Hippocampal formation (tissue), 2 donors: ENCODE measurements at places on chromosomes 11 and 22.

DNA sequence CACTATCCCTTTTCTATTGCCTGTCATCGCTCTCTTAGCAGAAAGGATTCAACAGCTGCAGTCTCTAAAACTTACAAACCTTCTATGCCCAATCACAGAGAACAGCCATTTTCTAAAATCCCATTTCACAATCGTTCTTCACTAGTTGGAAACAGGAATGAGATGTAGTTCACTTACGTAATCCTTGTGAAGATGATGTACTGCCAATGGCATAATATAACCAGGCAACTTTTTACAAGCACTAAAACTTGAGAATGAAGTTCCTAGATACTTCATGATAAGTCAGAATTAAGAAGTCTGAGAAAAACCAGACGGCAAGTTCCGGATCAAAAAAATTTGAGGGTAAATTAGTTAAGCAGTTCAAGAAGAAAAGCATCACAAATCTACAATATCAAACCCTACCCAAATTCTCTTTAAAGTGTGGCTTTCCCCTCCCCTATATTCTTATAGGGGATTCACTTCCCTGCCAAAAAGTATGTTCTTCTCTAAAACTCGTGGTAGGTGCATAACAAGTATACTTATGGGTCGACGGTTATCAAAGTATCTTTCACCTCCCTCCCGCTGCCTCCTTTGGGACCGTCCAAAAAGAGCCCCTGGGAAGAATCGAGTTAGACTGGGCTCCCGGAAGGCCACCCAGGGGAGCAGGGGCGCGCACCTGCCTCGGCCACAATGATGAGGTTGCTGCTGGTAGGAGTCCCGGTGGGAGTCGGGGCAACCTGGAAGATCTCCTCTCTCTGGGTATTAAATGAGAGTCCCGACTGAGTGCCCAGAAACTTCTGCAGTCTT lies 666 bp downstream of the MSANTD4 start:
- no peak for DNase-seq

DNA sequence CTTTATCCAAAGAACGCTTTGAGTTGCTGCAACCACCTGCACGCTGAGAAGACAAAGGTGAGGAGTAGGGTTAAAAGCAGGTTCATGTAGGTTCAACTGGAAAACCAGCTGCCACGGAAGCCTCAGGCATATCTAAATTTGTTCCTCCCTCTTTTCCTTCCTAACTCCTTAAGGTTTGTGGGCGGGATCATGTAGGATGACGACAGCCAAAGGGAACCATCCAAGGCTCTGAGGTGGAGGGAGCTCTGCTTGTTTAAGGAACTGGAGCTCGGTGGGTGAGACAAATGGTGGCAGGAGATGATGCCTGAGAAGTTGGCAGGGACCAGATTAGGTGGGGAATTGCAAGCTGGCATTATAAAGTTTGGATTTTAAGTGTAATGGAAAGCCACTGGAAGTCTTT lies 60.3 kb downstream of the SPON1 start:
- DNase-seq, result no peak

DNA sequence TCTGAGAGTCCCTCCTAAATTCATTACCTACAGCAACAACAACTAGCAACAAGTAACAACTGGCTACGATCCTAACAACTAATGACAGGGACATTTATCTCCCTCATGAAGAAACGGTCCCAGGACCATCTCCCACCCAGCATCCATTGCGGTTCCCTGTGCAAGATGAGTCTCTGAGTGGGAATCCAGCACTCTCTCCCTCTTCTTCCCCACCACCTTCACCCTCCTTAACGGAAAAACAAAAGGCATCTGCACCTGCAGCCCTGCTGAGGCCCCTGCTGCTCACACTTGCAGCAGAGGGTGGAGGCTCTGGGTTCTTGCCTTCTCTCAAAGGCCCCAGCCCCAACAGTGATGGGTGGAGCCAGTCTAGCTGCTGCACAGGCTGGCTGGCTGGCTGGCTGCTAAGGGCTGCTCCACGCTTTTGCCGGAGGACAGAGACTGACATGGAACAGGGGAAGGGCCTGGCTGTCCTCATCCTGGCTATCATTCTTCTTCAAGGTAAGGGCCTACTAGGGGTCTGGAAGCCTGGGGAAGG lies at the start of gene CD3G:
Gene CD3G, plus strand, starts transcription at position 364 of the 535 bp plus-strand sequence. Its CDS starts 80 bp downstream, at position 444.
- DNase-seq, result no peak

GRCh38 chr11:86067009-86067850 lies 1.7 kb downstream of the PICALM start:
- DNase-seq, result no peak

DNA sequence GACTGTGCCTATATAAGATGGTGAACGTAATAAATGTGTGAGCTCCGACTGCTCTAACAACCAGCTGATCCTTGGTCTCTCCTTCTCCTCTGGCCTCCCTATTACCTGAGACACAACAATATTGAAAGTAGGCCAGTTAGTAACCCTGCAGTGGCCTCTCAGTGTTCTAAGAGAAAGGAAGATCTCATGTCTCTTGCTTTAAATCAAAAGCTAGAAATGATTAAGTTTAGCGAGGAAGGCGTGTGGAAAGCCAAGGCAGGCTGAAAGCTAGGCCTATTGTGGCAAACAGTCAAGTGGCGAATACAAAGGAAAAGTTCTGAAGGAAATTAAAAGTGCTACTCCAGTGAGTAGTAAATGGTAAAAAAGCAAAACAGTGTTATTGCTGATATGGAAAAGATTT lies 39.5 kb downstream of the HIPK3 start:
- DNase-seq, result no peak

DNA sequence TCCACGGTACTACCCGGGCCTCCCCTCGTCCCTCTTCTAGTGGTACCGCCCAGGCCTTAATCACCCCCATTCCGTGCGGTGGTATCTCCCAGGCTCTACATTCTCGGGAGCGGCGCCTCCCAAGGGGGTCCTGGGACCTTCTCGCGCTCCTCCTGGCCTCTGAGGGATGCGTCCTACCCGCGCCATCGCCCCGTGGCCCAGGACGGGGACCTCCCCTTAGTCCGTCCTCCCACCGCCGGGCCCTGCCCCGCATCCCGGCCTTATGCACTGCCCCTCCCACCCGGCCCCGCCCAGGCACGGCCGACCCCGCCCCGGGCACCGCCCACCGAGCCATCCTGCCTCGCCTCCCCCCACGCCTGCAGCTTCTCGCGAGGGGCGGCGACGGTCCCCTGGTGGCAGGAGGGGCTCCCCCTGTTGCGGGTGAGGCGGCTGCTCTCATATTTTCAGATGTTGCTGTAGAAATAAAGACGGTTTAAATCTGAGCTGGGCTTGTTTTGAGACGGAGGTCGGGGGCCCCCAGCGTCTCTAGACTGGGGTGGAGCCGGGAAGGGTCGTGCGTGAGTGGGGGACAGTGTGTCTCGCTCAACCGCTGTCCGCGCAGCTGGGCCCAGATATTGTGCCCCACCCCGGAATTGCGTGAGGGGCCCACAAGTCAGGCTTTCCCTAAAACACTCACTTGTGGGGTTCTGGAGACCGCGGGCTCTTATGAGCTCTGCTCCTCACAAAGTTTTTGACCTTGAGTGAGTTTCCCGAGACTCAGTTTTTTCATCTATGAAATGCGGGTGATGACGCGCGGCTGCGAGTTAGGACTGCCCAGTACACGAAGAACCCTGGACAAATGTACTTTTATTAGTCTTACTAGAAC lies 828 bp upstream of the RAB1B start:
- DNase-seq, result peak; percentile 89
